ENCODE measurements at places on chromosomes 7 and 10.

- DNase-seq, result no peak
Measured at GRCh38 chr7:130598056-130598455, 70.5 kb downstream of the COPG2 start.

DNA sequence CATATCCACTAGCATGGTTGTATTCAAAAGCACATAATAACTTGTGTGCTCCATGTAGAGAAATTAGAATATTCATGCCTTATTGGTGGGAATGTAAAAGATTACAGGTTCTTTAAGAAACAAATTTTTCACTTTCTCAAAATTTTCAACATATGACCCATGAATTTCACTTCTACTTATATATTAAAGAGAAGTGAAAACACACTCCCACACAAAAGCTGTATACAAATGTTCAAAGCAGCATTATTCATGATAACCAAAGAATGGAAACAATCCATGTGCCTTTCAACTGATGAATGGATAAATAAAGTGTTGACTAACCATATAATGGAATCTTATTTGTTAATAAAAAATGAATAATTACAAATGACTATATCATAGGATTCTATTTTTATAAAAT lies 694.5 kb upstream of the PCDH15 start:
- no peak for DNase-seq

GRCh38 chr10:70804421-70804808 lies 11.3 kb upstream of the SGPL1 start:
- no peak for DNase-seq

DNA sequence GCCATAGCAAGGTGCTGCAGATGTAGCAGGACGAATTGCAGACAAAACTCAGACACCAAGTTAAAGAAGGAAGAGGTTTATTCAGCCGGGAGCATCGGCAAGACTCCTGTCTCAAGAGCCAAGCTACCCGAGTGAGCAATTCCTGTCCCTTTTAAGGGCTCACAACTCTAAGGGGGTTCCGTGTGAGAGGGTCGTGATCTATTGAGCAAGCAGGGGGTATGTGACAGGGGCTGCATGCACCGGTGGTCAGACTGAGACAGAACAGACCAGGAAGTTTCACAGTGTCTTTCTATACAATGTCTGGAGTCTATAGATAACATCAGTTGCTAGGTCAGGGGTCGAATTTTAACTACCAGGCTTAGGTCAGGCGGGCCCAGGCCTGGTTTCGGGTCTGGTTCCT lies 222.0 kb upstream of the C7orf33 start:
- DNase-seq, result no peak

DNA sequence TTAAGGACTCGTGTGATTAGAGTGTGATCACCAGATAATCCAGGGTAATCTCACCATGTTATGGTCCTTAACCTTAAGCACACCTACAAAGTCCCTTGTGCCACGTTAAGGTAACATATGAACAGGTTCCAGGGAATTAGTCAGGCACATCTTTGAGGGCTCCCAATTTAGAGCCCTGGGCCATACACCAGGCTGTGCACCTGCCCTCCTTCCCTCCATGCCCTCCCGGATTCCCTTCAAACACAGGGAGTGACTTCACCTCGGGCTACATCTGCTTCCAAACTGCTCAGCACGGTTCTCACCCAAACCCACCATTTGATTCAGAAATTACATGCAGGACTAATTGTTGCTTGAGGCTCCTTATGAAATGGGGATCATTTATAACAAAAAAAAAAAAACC lies 93.9 kb upstream of the HABP2 start:
- no peak for DNase-seq

DNA sequence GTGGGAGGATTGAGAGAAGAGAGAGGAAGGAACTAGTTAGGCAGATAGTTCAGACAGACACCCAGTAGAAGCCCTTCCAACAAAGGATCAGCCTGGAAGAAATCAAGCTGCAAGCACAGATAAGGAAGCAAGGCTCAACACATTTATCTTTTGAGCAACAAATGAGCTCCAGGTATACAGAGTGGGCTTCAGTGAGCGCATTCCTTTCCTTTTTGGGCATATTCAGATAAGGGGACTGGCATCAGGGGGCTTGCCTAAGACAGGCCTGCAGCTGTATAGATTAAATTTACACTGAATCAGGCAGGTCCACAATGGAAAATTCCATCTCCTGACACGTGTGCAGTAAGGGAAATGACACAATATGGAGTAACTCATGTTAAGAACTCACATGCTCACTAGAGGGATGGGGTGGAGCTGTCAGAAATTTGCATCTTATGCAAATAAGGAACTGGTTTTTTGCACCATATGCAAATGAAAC lies 147.2 kb downstream of the AKR1D1 start:
- DNase-seq, result no peak

- DNase-seq, result no peak
Measured at GRCh38 chr10:10317151-10317550, 700.5 kb upstream of the CELF2 start.

DNA sequence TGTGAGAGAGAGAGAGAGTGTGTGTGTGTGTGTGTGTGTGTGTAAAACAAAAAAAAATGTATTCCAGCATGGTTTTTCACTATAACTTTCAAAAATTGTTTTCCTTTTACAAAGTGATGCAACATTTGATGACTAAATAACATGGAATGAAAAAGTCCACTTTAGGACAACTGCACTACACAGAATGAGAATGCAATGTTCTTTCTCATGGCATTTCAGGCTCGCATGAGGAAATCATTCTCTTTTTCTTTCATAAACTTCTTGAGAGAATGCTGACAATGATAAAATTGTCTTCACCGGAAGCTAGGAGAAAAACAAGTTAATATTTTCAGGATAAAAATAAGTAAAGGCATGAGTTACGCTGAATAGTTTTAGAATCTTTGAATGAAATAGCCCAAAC lies 53.7 kb downstream of the SLC16A12 start:
- no peak for DNase-seq

- DNase-seq, result no peak
Measured at GRCh38 chr10:12960941-12961340, 40.6 kb downstream of the CCDC3 start.

GRCh38 chr7:105920766-105921165 lies 42.3 kb upstream of the CDHR3 start:
- no peak for DNase-seq

GRCh38 chr10:73746721-73747120 lies 2.5 kb downstream of the SEC24C start:
- no peak for DNase-seq

- no peak for DNase-seq
Measured at GRCh38 chr10:129522041-129522585, 55.1 kb downstream of the MGMT start.

GRCh38 chr7:79317728-79318127 lies 135.7 kb downstream of the MAGI2 start:
- DNase-seq, result no peak

DNA sequence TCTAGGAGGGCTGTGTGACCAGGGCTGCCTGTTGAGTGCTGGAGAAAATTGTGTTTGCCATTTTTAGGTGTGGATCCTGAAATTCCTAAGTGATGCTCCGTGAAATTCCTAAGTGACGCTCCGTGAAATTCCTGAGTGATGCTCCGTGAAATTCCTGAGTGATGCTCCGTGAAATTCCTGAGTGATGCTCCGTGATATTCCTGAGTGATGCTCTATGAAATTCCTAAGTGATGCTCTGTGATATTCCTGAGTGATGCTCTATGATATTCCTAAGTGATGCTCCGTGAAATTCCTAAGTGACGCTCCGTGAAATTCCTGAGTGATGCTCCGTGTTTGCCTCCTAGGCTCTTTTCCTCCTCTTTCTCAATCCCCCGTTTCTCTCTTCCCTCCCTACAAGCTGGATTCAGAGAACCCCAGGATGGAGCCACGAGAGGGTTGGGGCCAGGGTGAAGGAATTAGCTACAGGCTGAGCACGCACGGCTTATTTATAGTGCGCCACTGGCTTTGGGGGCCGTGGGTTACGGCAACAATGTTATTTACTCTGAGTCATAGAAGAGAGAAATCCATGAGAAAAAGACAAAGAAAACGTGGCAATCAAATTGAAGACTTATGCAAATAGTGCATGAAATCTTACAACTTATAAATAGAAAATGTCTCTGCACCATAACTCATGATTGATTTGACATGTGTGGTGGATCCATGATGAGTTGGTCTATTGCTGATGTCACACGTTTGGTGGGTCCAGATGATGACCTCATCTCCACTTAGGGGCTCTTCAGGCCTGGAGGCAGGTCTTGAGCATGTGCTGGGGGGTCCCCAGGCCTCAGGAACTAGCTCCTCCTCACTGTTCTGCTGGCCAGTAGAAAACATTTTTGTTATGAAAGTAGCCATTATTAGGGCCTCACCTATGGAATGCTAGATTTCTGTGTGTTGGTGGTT lies 224.6 kb downstream of the WDR37 start:
- no peak for DNase-seq

DNA sequence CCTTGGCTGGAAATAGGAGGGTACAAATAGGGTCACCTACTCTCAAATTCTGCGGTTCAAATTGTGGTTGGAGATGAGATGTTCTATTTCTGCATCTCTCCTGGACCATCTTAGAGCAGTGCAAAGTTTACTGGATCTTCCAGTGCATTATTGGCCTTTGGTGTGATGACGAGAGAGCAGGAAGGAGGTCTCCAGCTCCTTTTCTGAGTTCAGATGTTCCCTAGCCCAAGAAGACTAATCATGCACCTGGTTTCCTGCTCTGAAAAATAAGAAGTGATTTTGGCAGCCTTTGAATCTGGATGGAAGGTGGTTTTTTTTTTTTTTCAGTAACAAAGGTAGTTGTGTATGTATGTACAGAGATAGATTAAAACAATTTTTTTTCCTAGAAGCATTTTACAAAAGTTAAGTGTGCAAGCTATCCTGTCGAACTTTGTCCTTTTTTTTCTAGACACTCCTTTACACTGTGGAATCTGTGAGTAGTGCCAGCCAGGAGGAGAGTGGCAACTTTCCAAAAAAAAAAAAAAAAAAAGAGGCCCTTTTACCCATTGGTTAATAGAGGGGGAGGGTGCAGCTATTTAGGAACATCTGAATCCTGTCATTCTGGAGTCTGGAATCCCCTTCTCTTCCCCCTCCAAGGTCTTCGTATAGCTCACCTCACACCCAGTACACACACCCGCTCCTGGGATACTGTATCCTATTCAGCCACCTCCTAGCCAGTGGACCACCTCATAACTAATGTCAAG lies 26.3 kb downstream of the PAPSS2 start:
- DNase-seq, result no peak

- no peak for DNase-seq
Measured at GRCh38 chr7:4633012-4633411, 49.1 kb upstream of the FOXK1 start.

DNA sequence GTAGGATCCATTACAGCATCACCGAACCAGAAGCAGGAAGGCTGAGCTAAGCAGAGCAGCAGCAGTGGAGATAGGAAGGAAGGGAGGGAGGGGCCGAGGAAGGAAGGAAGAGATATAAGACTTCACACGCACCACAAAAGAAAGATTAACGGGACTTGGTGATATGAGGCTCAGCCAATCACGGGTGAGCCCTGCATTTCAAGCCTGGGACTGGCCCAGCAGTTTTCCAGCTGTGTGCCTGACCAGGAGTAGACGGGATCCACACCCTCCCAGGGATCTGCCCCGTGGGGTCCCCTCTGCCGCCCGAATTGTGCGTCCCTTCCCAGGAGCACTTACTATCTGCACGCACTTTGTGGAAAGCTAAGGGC lies 16.2 kb downstream of the ATG9B start:
- DNase-seq, result no peak

GRCh38 chr7:96080027-96080426 lies 241.9 kb downstream of the SLC25A13 start:
- DNase-seq, result no peak

GRCh38 chr10:128416231-128416630 lies 290.0 kb upstream of the MKI67 start:
- no peak for DNase-seq

- no peak for DNase-seq
Measured at GRCh38 chr10:48494073-48494472, 110.8 kb downstream of the ARHGAP22 start.

- no peak for DNase-seq
Measured at GRCh38 chr7:132061937-132062336, 505.5 kb upstream of the PODXL start.

GRCh38 chr10:124521429-124521871 lies 59.8 kb downstream of the LHPP start:
- no peak for DNase-seq

DNA sequence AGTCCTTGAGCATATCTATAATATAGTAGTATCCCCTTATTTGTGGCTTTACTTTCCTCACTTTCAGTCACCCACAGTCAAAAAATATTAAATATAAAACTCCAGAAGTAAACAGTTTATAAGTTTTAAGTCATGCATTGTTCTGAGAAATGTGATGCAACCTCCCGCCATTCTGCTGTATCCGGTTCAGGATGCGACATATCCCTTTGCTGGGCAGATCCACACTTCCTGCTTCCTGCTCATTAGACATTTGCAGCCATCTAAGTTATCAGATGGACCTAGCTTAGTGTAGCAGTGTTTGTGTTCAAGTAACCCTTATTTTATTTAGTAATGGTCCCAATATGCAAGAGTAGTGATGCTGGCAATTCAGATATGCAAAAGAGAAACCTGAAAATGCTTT lies 38.9 kb upstream of the BMS1 start:
- no peak for DNase-seq

- DNase-seq, result no peak
Measured at GRCh38 chr7:155444746-155445145, 13.2 kb upstream of the EN2 start.

GRCh38 chr7:53672681-53673080 lies 637.2 kb downstream of the POM121L12 start:
- DNase-seq, result no peak

DNA sequence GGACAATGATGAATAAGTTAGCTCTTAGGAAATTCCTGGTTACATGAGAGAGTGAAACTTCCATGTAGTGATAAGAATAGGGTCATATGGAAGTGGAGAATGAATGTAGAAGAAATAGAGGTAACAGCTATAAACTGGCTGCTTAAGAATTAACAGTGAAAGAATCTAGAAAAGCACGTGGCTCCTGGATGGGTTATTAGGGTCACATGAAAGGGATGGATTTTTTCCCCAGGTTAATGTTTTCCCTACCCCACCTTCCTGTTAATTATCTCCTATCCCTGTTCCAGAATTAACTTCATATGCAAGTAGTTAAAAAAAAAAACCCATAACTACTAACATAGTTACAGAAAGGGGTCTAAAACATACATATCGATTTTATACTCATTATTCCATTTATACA lies 58.0 kb downstream of the ANKIB1 start:
- DNase-seq, result no peak

DNA sequence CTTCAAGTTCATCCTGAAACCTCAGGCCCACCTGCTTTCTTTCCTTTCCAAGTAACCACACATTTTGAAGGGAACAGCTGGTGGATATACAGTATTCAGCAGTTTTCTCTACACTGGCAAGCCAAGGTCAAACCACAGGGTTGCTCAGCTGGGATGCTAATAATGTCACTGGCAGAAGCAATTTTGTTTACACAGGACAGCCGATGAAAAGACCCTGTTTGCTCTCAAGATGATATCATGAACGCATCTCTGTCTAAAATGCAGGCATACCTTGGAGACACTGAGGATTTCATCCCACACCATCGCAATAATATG lies 186.2 kb downstream of the USP6NL start:
- DNase-seq, result no peak

- no peak for DNase-seq
Measured at GRCh38 chr10:99765672-99766301, 16.7 kb upstream of the ABCC2 start.

GRCh38 chr7:75885036-75885435 lies 6.2 kb downstream of the RHBDD2 start:
- no peak for DNase-seq

GRCh38 chr10:106618646-106619045 lies 545.9 kb downstream of the SORCS1 start:
- DNase-seq, result no peak
